Fibroblast of skin of right biceps (primary cell): ENCODE measurements at places on chromosomes 7 and 10.

- DNase-seq = no peak
Observed at GRCh38 chr7:5218564-5219360, 28.7 kb downstream of the WIPI2 start.

DNA sequence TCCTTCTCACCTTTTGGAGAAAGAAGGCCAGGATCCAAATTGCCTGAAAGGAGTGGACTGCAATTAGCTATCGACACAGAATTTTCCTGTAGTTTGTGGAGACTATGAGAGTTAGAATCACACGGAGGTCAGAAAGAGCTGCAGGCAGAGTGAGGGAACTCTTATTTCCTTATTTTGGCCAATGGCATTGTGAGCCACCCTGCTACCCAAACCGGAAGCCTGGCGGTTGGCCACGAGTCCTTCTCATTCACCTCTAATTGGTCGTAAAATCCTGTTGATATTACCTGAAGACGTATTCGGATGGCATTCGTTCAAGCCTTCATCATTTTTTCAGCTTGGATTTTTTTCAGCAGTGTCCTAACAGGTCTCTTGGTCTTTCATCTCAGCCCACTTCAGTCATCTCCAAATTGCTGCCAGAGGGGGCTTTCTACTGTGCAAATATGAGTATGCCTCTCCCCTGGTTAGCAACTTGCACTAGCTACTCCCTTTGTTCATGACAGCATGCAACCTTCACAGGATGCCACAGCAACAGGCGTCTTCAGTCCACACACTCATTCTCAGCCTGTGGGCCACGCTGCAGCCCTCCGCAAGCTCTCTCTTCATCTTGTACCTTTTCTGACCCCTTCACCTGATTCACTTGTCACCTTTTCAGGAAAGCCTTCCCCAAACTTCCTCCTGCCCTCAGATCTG lies 66.9 kb downstream of the GATA3 start:
- no peak for DNase-seq

DNA sequence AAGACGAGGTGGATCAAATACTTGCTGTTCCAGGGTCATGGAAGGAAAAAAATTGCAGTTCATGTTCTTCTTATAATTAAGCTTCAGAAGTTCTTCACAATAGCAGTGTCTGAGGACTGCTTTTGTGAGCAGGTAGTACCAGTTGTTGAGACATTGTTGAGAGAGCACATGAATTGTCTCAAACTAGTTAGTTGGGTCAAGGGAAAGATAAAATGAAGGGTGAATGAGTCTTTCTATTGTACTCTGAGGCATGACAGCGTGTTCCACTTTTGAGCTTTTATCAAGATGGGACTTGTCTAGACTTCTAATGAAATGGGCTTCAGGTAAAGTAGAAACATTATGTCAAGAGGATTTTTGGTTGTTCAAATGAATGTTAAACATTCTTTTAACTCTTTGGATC lies 26.0 kb downstream of the KAT6B start:
- DNase-seq = no peak

GRCh38 chr7:125661006-125661405 lies 731.4 kb upstream of the POT1 start:
- no peak for DNase-seq

GRCh38 chr10:509361-510102 lies 179.9 kb downstream of the DIP2C start:
- DNase-seq = no peak

DNA sequence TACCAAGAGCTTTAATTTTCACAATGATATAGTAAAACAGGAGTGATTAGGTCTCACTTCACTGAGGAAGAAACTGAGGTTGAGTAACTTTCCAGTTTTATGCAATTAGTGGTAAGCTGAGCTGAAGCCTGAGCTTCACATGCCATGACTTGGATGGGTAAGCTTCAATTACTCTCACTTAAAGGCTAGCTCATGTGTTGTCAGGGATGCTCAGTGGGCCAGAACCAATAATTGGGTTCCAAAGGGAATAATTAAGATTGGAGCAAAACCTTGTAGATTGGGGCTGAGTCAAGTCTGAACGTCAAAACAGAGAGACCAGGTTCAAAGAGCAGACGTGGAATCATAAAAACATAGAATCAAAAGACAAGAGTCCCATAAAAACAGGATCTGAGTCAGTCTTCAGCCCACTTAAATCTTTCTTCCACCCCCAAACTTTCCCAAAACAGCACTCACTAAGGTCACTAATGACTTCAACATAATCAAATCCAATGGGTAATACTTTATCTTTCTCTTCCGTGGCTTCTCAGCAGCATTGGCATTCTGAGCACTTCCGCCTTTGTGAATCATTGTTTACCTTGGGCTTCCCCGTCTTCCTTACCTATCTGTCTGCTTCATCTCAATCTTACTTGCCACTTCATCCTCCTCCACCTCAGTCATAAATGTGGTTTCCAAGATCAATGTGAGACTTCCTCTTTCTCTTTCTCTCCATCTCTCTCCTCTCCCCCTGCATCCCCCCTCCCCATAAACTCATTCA lies 23.0 kb upstream of the EGFR start:
- DNase-seq = peak; percentile 81

GRCh38 chr7:138246428-138246827 lies 170.2 kb downstream of the AKR1D1 start:
- no peak for DNase-seq

- no peak for DNase-seq
Observed at GRCh38 chr7:44294325-44295069, 30.9 kb downstream of the CAMK2B start.

DNA sequence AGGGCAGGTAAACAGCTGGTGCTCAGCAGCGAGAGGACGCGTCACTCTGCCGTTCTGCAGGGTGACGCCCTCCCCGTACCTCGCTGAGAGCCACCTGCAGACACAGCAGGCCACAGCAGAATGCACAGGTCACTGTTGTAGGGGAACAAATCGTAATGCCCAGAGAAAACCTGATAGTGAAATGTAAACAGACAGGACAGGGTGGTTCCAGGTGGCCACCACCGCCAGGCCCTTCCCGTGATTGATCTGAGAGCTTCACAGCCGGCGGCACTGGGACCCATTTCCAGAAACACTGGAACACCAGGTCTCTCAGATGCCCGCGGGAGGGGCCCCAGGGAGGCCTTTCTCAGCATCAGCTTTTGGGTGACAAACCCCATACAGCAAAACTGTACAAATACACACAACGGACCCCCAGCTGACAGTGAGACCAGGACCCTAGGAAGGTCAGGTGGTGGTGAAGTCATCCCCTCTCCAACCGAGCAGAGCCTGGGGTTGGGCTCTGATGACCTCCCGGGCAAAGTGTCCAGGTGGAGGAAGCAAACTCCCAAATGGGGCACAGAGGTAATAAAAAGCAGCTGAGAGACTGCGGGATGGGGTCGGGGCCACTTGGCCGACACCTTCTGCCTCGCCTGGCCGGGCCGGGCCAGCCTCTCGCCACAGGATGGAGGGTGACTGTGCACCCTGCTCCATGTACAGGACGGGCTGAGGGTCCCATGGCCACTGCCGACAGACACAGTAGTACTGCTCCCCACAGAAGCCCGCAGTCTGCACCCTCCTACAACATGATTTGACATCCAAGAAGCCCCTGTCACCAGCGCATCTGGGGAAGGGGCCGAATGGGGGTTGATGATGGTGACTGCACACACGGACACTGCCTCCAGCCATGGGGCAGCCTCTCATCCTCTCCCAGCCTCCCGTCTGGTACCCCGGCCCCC lies 4.6 kb downstream of the BHLHA15 start:
- DNase-seq = no peak

GRCh38 chr7:155820246-155820645 lies 8.0 kb upstream of the SHH start:
- DNase-seq = no peak

DNA sequence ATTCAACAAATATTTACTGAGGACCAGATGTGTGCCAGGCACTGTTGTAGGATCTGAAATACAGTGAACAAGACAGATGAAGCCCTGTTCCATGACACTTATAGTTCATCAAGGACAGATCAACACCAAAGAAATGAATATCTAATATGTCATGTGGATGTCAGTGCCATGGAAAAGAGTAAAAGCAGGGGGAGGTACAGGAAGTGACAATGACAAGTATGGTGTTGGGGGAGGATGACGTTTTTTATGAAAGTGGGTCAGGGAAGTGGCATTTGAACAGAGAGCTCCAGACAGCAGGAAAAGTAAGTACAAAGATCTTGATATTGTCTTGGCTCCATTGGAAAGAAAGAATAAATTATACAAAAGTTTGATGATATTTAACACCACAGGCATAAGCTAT lies 7.0 kb upstream of the SFMBT2 start:
- DNase-seq = no peak

- no peak for DNase-seq
Observed at GRCh38 chr7:100967292-100967863, 2.0 kb upstream of the MUC12 start.

DNA sequence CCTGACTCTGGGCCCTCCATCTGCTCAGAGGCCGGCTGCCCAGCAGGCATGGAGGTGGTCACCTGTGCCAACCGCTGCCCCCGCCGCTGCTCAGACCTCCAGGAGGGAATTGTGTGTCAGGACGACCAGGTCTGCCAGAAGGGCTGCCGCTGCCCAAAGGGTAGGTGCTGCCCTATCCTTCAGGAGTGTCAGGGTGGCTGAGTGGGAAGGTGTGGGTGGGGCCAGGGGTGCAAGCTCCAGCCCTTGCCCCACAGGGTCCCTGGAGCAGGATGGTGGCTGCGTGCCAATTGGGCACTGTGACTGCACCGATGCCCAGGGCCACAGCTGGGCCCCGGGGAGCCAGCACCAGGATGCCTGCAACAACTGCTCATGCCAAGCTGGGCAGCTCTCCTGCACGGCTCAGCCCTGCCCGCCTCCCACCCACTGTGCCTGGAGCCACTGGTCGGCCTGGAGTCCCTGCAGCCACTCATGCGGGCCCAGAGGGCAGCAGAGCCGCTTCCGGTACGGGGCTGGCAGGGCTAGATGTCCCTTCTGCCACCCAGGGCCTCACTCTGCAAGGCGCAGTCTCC lies 17.5 kb upstream of the ZNF862 start:
- no peak for DNase-seq

- no peak for DNase-seq
Observed at GRCh38 chr10:117169480-117169879, 27.8 kb upstream of the KCNK18 start.

DNA sequence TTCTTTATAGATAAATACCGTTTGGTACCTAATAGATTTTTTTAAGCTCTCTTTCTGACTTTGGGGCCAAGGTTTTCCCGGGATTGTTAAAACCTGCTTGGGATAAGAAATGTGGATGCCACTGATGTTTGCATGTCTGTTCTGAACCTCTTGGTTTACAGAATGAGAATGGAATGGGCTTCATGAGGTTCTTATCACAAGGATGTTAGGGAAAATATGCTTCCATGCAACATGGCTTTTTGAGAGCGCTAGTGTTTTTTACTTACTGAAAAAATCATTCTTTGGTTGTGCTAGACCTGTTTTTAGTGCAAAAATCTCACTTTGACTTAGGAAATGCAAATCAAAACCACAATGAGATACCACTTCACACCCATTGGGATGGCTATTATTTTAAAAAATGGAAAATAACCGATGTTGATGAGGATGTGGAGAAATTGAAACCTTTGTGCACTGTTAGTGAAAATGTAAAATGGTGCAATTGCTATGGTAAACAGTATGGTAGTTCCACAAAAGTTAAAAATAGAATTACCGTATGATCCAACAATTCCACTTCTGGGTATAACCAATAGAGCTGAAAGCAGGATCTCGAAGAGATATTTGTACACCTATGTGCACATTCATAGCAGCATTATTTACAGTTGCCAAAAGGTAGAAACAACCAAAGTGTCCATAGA lies 38.9 kb downstream of the TSPAN14 start:
- DNase-seq = no peak

DNA sequence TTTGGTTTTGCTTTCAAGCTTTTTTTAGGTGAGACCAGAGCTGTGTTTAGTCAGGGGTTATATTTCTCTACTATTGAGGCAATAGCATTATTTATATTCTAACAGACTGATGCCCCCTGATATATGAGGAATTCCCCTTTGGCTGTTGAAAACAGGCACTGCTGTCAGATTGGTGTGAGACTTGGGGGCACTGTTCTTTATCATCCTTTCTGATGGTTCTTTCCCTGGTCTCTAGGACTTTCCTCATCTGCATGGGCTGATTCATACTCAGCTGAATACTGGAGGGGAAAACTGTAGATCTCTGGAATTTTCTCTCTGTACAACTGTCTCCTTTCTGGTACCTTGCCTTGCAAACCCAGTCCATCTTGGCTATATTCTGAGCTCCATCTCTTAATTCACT lies 10.0 kb upstream of the ICA1 start:
- no peak for DNase-seq

GRCh38 chr7:92851732-92852131 lies 15.4 kb upstream of the CDK6 start:
- peak; percentile 36 for DNase-seq

DNA sequence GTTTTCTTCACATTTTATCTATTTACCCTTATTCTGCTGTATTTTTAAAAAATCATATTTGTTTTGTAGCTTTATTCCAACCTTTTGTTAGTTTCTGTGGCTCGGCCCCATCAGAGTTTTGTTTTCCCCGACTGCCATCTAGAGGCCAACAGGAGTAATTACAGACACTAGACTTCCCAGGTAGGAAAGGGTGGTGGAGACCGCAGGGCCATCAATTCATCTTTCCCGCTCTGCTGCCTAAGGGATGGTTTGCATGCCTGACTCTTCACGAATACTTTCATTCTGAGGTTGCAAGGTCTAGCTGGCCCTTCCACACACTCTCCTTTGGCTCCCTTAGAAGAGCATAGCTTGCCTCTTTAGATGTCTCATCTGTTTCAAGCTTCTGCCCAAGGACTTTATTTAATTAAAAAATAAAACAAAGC lies 38.3 kb downstream of the LYZL2 start:
- DNase-seq = peak; percentile 43

DNA sequence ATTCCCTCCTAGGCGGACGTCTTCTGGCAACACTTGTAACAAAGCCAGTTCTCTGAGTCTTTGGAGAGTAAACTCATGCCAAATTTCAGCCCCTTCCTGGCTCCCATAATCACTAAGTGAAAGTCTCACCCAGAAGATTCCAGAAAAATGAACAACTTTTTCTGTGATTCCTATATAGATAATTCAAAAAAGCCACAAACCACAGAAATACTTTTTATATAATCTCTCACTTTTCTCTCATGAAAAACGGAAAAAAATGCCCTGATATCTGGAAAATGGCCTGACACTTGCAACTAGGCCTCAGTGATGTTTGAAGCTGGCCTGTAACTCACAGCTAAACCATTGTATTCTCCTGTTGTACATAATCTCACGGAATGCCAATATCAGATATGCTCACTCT lies 296.2 kb downstream of the HTR7 start:
- DNase-seq = no peak

DNA sequence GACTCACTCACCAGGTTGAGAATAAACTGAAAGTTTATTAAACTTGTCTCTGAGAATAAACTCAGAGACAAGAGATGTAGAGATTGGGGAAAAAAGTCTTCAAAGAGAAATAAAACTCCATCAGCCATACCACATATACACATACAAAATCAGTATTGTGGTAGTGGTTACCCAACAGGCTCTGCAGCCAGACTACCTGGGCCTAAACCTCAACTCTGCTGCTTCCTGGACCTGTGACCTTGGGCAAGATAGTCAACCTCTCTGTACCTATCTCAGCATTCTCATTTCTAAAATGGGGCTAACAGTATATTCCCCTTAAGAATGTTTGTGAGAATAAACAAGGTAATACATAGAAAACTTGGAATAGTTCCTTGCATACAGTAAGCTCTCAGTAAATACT lies 15.3 kb downstream of the TPK1 start:
- no peak for DNase-seq
